ENCODE measurements at places on chromosomes 6 and 20.

DNA sequence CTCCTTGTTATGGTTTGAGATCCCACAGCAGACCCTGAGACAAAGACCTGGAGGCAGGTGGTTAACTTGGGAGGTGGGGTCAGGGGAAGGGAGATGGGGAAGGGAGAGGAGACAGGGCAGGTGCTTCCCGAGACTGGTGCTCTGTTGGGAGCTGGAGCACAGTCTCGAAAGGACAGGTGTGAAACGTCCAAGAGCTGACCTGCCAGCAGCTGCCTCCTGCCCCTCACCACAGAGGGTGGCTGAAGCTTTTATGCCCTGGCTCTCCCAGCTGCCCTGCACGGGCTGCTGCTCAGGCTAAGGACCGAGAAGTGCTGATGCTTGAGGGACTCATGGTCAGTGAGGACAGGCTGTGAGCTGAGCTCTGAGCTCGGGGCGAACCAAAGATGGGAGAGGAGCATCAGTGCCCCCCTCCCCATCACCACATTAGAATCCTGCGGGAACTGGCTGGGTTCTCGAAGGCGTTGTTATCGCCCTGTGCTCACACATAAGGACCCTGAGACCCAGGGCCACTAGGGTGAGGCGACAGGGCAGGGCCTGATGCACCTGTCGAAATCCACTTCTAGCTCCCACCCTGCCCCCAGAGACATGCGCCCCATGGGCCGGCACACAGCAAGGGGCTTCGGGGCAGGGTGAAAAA lies 25.3 kb upstream of the CD93 start:
- no peak for DNase-seq

- DNase-seq = no peak
These were observed 55.8 kb downstream of the RNF182 start for GRCh38 chr6:13980534-13980933.

DNA sequence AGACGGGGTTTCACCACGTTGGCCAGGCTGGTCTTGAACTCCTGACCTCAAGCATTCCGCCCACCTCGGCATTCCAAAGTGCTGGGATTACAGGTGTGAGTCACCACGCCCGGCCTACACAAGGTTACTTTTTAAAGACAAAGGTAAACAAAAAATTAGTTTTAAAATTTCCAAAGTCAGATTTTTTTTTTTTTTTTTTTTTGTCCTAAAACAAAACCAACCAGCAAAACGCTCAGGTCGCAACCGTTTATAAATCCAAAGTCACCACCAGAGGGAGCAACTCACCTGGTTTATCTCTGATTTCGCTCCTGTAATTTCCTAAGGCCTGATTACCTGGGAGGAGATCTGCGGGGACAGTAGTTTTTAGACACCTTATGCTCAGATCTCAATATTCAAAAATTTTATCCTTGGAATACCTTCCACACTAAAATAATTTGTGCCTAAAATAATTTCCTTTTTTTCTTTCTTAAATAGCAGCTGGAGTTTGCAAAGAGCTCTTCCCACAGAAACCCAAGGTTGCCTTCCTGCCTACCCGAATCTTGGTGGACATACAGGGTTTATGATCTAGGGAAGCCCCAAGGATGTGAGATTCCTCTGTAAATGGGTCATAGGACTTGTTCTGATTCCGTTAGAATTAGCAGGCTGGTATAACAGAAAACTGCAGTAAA lies 19.8 kb upstream of the TREM1 start:
- DNase-seq = peak; percentile 61

GRCh38 chr6:2977799-2978590 lies 6.6 kb upstream of the SERPINB6 start:
- DNase-seq = no peak

GRCh38 chr20:17014217-17014616 lies 212.6 kb upstream of the PCSK2 start:
- no peak for DNase-seq

DNA sequence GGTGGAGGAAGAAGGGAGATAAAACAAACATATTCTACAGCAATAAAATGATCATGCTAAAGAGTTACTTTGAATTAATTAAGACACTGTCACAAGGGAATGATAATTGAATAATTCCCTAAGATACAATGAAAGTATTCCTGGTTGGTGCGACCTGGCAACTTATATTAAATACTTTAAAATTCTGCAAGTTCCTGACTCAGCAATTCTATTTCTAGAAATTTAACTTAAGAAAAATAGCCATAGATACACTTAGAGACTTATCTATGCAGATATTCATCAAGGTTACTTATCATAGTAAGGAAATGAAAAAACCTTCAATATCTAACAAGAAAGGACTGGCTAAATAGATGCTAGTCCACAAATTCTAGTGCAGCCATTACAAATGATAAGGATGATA lies 156.0 kb downstream of the BACH2 start:
- DNase-seq = no peak

- DNase-seq = no peak
These were observed 176.7 kb downstream of the LAMA2 start for GRCh38 chr6:129059650-129060049.

DNA sequence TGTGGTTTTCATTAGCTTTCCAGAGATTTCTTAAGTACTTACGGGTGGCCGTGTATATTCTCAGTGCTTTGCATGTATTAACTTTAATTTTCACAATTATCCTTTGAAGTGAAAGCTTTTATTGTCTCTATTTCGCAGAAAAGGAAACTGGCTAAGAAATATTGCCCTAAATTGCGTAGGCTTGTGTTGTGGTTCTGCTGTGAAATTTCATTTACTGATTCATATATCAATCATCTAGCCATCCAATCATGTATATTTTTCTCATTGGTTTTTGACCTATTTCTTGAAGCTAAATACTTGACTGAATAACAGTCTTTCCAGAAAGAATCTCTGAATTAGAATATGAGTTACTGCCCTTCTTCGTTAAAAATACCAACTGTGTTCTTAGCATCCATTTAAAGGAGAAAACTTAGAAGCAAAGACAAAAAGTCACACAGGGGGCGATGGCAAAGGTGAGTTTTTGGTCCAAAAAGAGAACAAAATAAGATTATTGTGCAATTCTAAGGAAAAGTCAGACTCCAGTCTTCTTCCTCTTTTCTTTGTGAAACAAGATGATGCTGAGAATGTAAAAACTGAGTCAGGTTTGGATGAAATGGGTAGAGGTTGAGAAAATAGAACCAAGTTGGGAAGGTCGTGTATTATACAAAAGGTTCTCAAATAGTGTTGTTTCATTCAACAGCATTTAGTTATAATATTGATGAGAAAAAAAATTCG lies 1.4 kb downstream of the CYB5R4 start:
- DNase-seq = no peak

DNA sequence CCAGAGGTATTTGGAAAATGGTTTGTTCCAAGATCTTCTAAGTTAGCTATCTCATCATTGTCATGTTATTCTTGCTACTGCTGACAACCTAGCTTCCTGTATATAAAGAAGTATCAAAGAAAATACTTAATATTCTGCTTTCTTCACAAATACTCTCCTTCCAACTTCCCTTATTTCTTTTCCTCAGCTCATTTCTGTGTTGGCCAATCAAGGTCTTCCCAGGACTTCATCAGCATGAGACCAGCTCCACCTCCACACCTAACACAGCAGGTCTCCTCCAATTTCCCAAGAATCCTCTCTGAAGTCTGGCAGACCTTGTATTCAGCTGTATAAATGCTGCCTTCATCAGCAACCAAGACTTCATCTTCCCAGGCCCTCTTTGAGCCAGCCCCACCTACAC lies 538.6 kb upstream of the JARID2 start:
- no peak for DNase-seq

DNA sequence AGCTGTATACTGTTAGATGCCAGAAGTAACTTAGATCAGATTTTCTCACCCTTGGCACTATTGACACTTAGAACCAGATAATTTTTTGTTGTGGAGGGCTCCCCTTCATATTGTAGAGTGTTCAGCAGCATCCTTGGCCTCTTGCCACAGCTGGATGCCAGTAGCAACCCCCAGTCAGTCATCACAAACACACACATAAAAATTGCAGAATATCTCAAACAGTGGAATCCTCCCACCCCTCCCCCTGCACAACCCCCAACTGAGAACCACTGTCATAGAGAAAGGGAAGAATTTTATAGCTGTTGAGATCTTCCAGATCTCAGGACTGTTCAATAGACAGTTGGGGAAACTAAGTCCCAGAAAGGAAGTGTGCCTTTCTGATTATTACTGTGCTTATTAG lies 81.2 kb upstream of the VSTM2L start:
- no peak for DNase-seq

- no peak for DNase-seq
These were observed 1.0 kb downstream of the HELZ2 start for GRCh38 chr20:63572788-63573646.

DNA sequence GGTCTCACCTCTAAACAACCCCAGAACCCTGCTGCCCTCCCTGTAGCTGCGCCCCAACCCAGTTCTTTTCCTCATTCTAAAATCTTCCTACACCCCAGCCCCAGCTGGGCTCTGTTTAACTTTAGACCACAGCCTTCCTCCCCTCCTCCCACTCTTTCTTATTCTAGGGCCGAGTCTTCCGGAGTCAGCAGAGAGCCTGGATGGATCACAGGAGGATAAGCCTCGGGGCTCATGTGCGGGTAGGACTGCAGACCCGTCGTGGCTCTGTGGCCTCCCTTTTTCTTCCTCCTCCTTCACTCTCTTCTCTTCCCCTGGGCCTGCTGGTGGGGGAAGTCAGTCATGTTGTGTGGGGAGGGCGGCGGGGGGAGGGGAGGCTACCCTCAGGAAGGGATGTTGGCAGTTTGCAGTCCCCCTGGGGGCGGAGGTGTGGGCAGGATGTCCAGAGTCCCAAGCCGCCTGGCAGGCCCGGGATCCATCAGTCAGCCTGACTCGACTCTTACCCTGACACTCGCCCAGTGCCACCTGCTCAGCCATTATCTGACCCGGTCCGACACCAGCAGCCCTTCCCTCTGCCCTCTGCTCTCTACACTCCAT lies 8.1 kb downstream of the CAPN11 start:
- no peak for DNase-seq

- DNase-seq = no peak
These were observed 20.7 kb downstream of the ERGIC3 start for GRCh38 chr20:35562541-35563110.

DNA sequence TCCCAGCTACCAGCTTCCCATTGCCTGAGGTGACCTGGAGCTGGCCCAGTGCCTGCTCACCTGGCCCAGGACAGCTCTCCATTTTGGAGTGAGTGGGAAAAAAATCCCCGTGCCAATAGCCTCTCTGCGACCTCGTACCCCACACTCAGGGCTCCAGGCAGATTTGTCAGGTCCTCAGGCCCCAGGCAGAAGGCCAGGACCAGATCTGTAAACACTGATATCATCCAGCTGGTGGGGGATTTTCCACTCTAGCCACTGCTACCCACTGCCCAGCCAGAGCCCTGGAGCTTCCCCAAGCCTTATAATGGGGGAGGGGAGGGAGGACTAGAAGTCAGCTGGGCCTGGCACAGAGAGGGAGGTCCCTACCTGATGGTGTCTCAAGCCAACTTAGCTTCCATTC lies 1.3 kb upstream of the PGC start:
- DNase-seq = no peak

- DNase-seq = no peak
These were observed 3.3 kb downstream of the C20orf202 start for GRCh38 chr20:1206366-1207148.

GRCh38 chr6:93293460-93293859 lies 125.9 kb downstream of the EPHA7 start:
- no peak for DNase-seq

- DNase-seq = no peak
These were observed 105.8 kb downstream of the JAG1 start for GRCh38 chr20:10568032-10568431.

- DNase-seq = no peak
These were observed 30.4 kb downstream of the GPLD1 start for GRCh38 chr6:24458941-24459340.

GRCh38 chr6:131024565-131024964 lies 38.5 kb downstream of the EPB41L2 start:
- no peak for DNase-seq

DNA sequence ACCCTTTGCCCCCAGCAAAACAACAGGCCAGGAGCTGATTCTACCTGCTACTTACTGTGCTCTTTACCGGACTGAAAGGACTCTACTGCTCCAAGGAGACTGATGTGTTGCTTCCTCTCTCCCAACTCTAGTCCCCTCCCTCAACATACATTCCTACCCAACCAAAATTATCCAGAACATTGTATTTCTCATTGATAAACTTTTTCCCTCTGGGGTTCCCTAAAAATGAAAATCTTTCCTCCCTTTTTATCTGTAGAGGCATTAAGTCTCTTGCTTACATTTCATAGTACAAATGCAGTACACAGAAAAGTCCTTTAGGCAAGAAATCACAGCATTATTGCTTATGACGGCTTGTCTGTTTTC lies 940 bp upstream of the HS3ST5 start:
- no peak for DNase-seq

DNA sequence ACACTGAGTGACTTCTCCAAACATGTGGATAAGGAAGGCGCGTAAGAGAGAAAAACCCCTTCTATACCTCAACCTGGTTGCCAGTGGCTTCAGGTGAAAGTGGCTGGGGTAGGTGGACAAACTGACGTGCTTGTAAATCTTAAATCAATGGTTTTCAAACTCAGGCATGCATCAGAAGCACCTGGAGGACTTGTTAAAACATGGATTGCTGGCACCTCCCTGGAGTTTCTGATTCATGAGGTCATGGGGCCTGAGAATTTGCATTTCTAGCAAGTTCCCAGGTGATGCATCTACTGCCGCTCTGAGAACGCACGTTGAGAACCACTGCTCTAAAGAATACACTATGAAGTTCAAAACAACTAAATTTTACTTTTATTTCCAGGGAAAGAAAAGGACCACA lies 31.9 kb upstream of the TAB2 start:
- no peak for DNase-seq

DNA sequence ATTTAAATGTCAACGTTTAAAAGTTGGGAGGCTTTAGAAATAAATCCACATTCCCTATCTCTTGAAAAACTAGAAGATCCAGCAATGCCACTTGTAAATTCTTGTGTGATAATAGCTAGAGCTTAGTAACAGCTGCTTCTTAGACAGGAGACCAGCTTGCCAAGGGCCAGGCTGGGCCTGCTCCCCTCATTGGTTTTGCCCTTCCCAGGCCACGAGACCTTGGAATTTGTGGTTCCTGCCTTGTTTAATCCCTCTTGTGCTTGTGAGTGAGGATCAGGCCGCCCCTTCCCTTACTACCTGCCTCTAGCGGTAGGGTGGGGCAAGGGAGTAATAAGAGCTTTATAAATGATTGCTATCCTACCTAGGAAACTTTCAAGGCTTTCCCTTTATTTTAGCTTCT lies 363.5 kb downstream of the SYNE1 start:
- DNase-seq = peak; percentile 59

DNA sequence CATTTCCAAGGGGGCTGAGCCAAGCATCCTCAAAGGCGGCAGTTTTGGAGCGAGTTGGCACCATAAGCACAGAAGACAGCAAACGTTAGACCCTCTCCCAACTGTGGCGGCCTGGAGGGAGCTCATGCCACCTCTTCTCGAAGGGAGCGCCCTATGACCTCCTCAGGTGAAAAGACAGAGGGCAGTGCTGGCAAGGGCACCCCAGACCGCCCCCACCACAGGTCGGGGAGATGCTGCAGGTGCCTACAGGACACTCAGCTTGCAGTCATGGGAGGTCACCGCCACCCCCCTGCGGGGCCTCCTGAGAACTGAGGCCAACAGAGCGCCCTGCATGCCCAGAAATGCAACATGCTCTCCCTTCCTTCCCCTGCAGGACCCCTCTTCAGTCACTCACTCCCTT lies 45.1 kb upstream of the BHLHE23 start:
- DNase-seq = no peak

Data from LoVo (cell line).